ENCODE measurements at places on chromosomes 7 and 10.

- no peak for DNase-seq
Observed at GRCh38 chr10:360653-361052, 225.4 kb downstream of the ZMYND11 start.

GRCh38 chr7:108368466-108368865, 87.8 kb downstream of the NRCAM start:
- DNase-seq, result no peak

DNA sequence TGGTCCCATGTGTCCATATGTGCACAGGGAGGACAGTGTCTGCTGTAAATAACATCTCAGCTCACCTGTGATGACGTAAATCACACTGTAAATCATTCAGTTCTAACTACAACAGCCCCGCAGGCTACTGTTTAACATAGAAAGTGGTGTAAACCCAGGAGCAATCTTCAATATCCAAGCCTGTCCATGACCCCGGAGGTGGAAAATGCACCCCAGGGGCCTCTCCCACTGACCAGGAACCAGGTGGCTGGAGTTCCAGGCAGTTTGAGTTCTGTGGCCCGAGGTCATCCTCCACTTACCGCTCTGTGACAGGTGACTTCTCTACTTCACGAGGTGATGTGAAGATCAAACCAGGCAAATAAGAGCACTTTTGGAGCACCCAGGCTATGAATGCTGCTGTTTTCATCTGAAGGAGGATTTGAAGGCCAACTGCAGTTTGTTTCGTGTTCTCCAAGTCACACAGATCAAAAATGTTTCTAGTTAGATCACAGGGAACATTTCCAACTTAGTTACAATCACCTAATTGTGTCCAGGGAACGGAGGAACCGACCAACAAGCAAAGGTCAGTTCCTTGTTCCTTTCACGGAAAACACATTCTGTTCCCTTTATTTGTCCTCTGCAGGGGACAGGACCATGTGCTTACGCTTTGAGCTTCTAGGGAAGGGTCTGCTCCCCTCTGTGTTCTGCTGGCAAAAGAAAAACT, 131.8 kb downstream of the WDR37 start:
- no peak for DNase-seq

DNA sequence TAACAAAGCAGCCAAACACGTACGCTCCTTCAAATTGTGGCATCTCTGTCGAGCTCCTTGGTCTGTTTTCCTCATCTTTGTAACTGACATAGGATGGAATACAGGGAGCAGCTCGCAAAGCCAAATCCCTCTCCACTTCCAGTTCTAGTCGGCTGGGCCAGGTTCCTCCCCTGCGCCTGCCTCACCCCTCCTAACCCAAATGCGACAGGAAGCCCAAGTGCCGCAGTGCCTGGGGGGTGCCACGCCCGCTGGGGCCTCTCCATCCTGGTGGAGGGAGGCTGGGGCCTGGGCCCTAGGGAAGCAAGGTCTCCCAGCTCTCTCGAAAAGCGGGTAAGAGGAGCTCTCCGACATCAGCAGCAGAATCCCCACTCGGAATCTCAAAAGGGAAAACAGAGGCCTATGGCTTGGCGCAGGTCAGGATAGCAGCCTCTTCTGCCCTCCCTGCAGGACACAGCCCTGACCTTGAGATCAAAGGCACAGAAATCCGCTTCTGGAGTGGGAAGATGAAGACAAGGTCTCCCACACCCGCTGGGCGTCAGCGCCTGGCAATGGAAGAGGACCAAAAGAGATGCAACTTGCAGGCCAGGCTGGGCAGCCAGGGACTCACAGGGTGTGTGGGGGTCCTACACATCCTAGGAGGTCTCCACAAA, 165.8 kb downstream of the NRF1 start:
- no peak for DNase-seq

DNA sequence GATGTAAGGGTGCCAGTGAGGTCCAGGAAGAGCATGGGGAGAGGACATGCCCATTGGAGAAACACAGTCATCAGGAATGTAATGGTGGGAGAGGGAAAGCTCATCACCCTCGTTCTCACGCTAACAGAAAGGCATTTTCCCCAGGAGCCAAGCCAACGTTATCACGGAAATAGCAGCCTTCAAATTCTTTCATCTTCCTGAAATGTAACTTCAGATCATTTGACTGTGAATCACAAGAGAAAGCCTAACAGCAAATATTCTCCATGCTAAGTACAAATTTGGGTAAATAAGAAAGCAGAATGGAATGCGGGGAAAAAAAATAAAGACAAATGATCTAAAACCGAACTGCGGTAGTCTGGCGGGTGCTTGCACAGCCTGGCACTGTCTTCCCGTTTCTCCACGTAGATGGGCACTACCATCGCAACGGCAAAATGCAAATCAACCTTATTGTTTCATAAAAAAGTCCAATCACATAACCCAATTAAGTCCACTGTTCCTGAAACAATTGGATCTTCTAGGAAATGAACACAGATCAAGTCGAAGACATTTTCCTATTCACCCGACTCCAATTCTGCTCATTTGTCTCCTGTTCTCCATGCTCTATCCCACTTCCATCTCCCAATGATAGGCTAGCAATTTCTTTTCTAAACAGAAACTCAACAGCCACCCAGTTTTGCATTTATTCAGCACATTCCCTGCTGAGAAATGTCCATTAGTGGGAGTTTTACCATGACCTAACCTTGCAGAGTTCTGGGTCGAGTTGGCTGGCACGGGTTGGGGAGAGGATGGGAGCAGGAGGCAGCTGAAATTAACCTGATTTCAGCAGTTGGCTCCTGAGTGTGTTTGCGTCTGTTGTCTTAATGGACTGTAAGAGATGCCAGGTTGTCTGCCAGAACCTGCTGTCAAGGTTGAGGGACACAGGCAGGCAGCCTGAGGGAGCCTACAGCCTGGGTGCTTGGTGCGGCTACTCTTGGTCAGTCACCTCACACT, 74.6 kb upstream of the FRMD4A start:
- no peak for DNase-seq

DNA sequence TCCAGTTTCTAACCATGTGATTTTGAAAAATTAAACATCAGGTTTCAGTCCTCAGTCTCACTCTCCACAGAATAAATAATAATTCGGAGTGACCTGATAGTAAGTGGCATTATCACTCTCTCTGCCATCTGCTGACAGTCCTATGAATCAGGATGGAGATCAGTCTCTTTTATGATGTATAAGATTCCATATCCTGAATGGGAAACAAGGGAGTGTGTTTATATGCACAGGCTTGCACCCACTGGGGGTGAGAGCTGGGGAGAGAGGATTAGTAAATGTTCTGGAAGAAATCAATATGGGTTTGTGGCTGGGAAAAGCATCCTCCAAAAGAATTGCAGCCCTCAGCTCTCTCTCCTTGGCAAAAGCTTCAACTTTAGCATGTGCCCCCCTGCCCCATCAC, 45.3 kb downstream of the DGKI start:
- no peak for DNase-seq

- DNase-seq, result no peak
Observed at GRCh38 chr7:95906851-95907250, 134.5 kb downstream of the DYNC1I1 start.

GRCh38 chr10:92278996-92279696, 11.7 kb downstream of the CPEB3 start:
- DNase-seq, result no peak

- DNase-seq, result no peak
Observed at GRCh38 chr10:94107191-94107590, 113.5 kb downstream of the PLCE1 start.

DNA sequence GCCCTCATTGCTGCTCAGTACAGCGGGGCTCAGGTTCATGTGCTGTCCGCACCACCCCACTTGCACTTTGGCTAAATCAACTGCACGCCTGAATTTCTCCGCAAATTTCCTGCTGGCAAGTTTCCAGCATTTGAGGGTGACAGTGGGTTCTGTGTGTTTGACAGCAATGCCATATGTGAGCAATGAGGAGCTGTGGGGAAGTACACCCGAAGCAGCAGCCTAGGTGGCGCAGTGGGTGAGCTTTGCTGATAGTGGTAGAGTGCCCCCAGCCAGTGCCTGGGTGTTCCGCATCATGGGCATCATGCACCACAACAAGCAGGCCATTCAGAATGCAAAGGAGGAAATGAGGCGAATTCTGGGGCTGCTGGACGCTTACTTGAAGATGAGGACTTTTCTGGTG, 103.9 kb upstream of the POT1 start:
- DNase-seq, result no peak

GRCh38 chr10:818526-819220, 112.8 kb downstream of the LARP4B start:
- no peak for DNase-seq

DNA sequence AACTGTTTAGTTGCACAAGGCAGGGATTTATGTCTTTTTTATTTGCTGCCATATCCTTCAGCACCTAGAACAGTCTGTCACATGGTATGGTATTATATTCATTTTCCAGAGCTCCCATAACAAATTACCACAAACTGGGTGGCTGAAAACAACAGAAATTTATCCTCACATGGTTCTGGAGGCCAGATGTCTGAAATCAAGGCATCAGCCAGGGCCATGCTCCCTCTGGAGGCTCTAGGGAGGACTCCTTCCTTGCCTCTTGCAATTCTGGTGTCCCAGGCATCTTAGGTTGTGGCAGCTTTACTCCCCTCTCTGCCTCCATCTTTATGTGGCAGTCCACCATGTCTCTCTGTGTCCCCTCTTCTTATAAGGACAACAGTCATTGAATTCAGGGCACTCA, 43.1 kb downstream of the MET start:
- no peak for DNase-seq

DNA sequence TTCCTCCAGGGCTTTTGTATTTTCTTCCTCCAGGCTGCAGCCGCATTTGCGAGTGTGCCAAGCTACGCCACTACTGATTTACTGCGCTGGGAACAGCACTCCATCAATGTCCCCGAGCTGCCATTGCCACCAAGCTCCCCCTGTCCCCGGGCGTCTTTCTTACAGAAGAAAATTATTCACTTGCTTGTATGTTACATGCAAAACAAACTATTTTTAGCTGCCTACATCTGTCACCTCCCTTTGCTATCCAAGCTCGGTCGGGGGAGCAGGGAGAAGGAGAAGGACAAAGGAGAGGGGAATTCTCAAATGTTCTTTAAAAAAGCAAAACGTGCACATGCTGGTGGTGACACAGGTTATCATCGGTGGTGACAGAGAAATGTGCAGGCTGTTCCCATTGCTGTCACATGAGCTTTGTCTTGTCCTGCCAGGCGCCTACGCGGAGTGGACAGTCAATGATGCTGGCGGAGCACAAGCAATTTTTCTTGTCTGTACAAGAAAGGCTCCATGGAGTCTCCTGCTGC, 93.1 kb downstream of the ADARB2 start:
- DNase-seq, result no peak

DNA sequence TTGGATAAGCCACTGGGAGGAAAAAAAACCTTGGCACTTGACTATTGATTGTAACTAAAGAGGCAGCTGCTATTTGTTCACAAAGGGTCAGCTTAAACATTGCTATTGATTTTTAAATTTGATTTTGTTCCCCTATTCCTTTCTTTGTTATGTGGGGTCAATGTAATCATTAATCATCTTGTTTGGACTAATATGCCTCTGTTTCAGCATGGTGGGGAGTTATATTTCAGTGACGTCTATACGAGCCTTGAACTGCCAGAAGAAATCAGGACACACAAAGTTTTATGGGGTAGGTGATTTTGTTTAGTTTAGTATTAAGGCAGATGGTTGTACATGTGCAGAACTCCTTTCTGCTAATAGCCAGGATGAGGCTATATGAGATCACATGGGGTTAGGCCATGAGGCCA, 7.5 kb downstream of the AS3MT start:
- DNase-seq, result no peak

GRCh38 chr10:90286406-90286805, 571.4 kb downstream of the HTR7 start:
- no peak for DNase-seq

- no peak for DNase-seq
Observed at GRCh38 chr7:96734343-96734742, 24.7 kb upstream of the SEM1 start.

DNA sequence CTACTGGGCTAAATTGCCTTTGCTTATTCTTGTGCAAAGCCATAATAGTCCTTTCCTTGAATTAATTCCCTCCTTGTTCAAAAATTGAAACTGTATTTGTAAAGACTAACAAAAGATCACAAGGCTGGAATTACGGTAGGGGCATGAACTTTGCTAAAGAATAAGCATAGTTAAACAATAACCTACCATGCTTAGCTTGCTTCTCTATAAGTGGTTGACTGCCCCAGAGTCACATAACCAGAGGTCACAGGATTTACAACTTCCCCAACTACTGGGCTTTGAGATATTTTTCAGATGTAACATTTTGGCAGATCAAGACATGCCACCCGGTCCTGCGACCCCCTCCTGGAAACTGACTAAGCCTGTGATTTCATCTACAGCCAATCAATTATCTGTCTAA, 181.4 kb downstream of the GPAM start:
- DNase-seq, result no peak

GRCh38 chr10:120715171-120715570, 136.0 kb upstream of the WDR11 start:
- no peak for DNase-seq

- DNase-seq, result no peak
Observed at GRCh38 chr7:106167439-106168136, 55.5 kb upstream of the SYPL1 start.

- no peak for DNase-seq
Observed at GRCh38 chr7:80644054-80644453, 5.6 kb downstream of the CD36 start.

DNA sequence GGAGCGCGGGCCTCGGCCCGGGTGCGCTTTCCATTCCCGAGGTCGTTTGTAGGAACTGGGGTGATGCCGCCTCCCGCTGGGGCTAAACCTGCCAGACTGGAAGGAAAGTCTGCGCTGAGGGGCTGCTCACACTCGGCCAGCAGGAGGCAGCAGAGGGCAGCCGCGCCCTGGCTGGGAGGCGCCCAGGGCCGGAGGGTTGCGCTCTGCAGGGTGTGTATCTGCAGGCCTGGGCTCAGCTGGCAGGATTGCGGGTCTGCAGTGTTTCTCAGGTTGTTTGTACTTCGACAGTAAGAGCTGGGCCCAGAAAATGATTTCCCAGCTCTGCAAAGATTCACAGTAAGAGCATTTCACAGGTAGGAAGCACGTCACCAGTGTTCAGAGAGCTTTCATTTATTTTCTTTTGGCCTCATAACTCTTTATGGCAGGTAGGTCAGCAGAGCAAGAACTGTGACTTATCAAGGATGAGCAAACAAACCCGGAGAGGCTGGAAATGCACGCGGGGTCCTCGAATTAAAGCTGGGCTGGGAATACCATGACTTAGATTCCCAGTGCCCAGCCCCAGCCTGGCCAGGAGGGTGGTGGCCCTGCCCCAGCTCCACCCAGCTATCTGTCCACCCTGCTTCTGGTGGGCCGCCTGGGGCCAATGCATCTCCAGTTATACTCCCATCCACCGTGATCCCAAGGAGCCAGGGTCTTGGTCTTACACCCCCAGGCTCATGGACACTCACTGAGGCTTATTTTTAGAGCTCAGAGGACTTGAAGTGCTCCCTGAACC, 15.2 kb upstream of the PPP2R2D start:
- DNase-seq, result peak; percentile 70

All from effector CD8-positive, alpha-beta T cell (primary cell).